ENCODE measurements at places on chromosomes 6 and 20. TPM values are rescaled to one million over a fixed set of nuclear protein-coding genes. Genes with fewer than 3 reads are reported as not detected.

GRCh38 chr6:130029163-130029562 lies 10.8 kb downstream of the L3MBTL3 start:
- no peak for DNase-seq

DNA sequence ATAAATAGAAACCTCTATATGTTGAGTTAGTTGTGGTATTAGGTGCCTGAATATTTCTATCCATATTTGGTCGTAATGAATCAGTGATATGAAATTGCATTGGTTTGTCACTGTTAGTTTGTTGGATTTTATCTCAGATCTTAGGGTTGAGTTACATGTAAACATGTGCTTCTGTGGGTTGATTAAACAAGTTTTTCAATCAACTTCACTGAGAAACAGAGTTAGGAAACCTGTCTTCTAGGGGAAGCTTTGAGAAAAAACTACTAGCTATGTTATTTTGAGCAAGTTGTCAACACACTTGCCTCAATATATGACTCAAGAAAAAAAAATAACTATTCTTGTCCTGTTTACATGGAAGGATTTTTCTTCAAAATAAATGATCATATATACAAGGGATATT lies 14.8 kb upstream of the ADGB start:
- no peak for DNase-seq

Gene VTA1
- total RNA-seq, result 69.2 TPM

Gene PRICKLE4
- 1.1 TPM for total RNA-seq

DNA sequence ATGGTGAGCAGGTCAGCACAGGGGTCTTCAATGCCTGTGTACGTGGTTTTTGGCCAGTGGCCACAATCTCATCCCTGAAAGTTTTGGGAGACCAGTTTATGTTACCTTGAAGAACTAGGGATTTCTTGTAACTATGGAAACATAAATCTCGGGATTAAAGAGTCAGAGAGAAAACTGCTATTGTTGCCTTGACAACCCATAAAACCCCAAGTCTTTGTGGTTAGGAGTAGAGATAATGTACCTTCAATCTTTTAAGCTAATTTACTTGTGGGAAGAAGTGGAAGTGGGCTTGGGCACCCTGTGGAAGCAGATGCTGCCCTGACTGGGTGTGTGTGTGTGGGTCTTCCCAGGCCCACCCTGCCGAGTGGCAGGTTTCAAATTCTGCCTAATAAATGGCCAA lies 46.1 kb upstream of the ZNF831 start:
- DNase-seq, result no peak

GRCh38 chr6:127366282-127367022 lies 23.0 kb upstream of the ECHDC1 start:
- DNase-seq, result no peak

DNA sequence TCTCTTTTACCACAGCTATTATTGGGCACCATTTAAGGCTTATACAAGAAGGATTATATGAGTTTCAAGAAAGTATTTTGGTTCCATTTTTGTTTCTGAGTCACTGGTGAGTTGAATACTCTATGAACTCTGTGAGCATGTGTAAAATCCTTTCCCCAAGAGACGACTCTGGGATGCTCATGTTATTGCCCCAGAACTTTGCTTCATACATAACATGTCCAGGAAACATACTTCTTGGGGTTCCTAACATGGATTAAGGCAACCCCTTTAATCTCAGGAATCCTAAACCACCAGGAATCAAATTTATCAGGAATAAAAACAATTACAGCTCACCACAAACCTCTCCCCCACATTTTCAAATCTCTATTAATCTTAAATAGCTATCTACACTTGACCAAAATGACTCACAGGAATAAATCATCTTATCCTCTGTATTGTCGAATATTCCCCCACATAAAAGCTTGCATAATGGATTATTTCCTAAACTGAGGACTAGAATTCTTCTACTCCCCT lies 117.5 kb upstream of the COL21A1 start:
- DNase-seq, result no peak

DNA sequence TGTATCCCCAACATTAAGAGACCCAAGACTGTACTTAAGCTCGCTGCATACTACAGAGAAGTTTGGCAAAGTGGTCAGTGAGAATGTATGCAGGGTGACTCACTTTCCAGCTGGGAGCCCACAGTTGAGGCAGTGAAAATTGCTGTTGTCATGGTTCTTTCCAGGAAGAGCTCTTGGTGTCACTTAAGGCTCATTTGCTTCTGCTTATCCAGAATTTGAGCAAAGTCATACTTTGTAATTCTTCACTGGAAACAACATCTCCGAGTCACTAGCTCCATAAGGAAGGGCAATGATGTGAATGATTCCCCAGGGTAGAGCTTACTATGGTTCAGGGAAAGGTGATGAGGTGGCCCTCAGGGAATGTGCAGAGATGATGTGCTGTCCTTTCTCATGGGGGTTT lies 65.4 kb upstream of the FBXL4 start:
- DNase-seq, result no peak

- DNase-seq, result no peak
Measured at GRCh38 chr6:134314006-134314821, 3.7 kb downstream of the SGK1 start.

DNA sequence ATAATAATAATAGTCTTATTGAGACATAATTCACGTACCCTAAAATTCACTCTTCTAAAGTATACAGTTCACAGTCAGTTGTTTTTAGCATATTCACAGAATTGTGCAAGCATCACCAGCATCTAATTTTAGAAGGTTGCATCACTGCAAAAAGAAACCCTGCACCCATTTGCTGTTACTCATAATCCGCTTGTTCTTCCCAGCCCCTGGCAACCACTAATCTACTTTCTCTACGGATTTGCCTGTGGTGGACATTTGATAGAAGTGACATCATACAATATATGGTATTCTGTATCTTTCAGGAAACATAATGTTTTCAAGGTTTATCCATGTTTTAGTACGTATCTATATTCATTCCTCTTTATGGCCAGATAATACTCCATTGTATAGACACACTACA lies 41.5 kb upstream of the FAM184A start:
- no peak for DNase-seq

Gene ZC3H12D
- total RNA-seq, result 0.03 TPM

Gene MYB
- total RNA-seq, result 3.3 TPM

Gene TRMT6
- total RNA-seq, result 11.1 TPM

Gene EYS
- total RNA-seq, result 0.03 TPM

- no peak for DNase-seq
Measured at GRCh38 chr6:18600255-18600654, 213.1 kb downstream of the RNF144B start.

DNA sequence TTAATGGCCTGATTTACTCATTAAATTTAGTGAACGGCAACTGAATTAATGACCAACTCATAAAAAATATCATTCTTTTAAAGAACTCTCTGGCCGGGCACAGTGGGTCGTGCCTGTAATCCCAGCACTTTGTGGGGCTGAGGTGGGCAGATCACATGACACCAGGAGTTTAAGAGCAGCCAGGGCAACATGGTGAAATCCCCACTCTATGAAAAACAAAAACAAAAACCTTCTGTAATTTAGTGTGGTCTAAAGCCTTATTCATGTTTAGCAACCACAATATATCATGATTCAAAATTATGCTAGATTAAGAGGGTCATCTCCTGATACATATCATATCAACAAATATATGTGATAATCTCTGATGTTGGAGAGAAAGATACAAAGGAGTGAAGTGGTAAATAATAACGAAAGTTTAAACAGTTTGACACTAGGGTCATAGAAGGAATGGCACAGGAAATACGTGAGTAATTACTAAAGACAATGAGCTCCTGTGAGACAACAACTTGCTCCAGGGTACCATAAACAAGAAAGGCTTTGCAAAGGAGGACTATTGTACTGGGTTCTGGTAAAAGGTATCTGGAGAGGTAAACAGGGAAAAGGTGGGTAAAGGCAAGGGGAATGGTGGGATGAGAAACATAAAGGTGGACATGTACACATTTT lies 5.7 kb downstream of the ELOVL4 start:
- DNase-seq, result no peak

Gene GINM1
- total RNA-seq, result 35.7 TPM

DNA sequence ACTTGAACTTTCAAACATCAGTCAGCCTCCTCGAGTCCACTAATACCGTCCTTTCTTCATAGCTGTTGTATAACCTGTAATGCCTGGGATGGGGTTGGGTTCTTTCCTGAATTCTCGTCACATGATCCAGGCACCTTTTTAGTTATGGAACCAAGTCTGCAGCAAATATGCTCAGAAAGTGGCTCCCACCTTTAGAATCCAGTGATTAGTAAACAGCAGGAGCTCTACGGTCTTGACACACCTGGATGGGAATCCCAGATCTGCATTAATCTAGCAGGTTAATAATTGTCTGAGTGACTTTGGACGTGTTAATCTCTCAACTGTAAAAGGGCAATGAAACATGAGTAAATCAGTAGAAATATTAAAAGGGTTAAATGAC lies 729 bp upstream of the ZHX3 start:
- no peak for DNase-seq

- peak; percentile 98 for DNase-seq
Measured at GRCh38 chr20:63653041-63653973, at the start of gene STMN3. TSS of gene STMN3 (minus strand) at chr20:63653424. CDS start at chr20:63653345, 79 bp downstream.

GRCh38 chr6:16285467-16286150 lies 47.2 kb downstream of the GMPR start:
- no peak for DNase-seq

Gene AGER
- 1.4 TPM for total RNA-seq

Gene SLC17A9
- total RNA-seq, result 0.74 TPM

GRCh38 chr20:48921883-48922820 lies 641 bp downstream of the ARFGEF2 start:
- DNase-seq, result no peak

- no peak for DNase-seq
Measured at GRCh38 chr6:2900221-2900807, 2.8 kb downstream of the SERPINB9 start.

GRCh38 chr6:32946893-32947292 lies 6.0 kb downstream of the HLA-DMA start:
- DNase-seq, result no peak

Gene CST4
- total RNA-seq, result not detected

DNA sequence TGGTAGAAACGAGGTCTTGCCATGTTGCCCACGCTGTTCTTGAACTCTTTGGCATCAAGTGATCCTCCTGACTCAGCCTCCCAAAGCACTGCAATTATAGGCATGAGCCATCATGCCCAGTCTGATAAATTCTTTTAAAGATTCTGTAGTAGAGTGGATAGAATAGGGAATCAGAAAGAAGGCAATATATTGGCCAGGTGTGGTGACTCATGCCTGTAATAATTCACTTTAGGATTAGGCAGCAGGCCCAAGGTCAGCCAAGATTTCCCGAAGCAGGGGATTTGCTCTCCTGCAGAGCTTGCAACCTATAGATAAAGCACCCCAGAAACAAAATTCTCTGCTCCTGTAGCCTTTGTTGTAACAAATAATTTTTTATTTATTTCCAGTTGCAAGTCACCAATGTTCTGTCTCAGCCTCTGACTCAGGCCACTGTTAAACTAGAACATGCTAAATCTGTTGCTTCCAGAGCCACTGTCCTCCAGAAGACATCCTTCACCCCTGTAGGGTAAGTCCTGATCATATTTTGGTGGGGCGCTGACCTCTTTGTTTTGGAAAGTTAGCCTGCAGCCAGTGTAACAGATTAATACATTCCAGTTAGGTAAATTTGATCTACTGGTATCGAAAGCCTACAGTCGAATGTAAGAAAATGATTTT lies 30.4 kb upstream of the MROH8 start:
- DNase-seq, result no peak

Gene ADTRP
- not detected for total RNA-seq

Gene PROKR2
- not detected for total RNA-seq

Gene PHIP
- 80.0 TPM for total RNA-seq

DNA sequence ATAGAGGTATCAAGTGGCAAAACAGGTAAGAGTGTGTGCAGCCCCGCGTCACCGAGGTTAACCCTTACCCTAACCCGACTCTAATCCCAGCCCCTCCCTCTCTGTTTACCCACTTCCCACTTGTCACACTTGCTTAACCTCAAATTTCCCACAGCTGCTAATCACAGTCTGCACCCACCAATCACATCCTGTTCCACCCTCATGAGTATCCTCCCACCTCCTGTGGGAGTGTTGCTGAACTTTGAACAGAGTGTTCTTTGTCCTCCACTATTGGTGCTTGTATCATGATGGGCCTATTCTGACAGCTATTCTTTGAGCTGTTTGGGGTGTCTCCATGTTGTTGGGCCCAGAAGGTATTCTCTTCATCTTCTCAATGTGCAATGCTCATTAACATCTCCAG lies 487.8 kb downstream of the PTPRT start:
- no peak for DNase-seq

GRCh38 chr6:84055647-84056046 lies 22.1 kb downstream of the MRAP2 start:
- DNase-seq, result no peak

DNA sequence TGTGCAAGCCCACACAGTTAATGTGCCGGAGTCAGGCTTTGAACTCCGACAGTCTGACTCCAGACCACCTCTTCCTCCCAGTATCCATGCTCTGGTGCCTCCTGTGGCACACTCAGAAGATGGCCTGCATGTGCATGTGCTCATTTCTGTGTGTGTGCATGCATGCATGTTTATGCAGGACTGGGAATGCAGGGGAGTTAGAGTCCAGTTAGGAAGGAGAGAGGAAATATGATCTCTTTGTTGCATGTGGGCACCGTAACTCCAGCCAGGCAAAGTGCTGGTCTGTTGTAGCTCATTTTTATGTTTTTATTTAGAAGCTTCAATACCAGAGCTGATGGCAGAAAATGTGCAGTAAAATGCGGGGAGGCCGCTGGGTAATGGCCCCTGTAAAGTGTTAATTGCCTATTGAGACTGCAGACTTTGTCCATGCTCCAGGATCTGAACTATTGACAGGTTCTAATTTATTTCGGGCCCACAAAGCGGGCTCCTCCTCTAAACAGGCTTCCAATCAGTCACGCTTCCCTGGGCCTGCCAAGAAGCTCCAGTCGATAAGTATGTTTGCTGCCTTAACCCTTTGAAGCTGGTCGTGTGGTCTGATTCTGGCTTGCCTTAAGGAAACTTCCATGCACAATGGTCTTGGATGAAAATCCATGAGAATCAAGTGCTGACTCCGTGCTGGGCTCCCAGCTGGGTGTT lies 248.3 kb downstream of the DHX35 start:
- peak; percentile 41 for DNase-seq

Gene KATNA1
- 18.9 TPM for total RNA-seq

- no peak for DNase-seq
Measured at GRCh38 chr20:4962241-4962855, 39.0 kb downstream of the SLC23A2 start.

Gene LCA5
- 10.7 TPM for total RNA-seq

Gene CST5
- total RNA-seq, result not detected

Gene PLN
- not detected for total RNA-seq

Gene KHDRBS2
- 14.0 TPM for total RNA-seq
